ENCODE measurements at places on chromosomes 2 and 18.

DNA sequence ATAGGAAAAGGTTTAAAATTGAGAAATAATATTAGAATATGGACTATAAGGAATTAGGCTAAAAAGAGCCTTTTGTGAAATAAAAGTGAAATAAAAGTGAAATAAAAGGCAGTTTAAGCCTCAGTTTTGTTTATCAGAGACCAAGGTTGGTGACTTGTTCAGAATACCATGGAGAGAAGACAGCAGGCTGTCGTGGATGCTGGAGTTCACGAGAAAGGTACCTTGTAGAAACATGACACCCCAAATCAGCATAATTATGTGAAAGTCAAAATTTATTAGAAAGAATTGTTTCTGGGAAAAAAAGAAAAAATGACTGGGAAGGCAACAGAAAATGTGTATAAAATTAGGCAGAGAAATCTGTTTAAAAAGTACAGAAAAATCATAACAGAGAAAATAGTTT lies 46.5 kb upstream of the SPAG16 start:
- DNase-seq = no peak

- no peak for DNase-seq
These were observed 16.2 kb upstream of the MREG start for GRCh38 chr2:216029416-216030129.

DNA sequence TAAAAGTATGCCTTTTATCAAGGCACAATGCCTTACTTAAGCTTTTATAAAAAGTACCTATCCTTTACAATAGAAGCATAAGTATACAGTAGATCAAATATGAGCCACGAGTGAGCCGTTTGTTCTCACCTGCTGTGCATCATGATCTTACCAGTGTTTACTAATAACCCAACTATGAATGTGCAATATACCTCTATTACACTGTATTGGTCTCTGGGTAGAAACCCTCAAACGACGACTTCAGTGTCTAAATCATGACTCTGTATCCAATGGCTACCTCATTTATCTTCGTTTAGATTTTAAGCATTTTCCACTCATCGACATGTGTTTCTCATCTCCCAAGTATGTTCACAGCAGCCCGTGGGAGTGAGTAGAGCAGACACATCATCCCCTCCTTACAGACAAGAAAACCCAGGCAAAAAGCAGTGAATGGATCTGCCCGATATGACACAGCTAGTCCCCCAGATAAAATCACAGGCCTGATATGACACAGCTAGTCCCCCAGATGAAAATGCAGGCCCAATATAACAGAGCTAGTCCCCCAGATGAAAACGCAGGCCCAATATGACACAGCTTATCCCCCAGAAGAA lies 279.8 kb downstream of the TNS1 start:
- DNase-seq = no peak

DNA sequence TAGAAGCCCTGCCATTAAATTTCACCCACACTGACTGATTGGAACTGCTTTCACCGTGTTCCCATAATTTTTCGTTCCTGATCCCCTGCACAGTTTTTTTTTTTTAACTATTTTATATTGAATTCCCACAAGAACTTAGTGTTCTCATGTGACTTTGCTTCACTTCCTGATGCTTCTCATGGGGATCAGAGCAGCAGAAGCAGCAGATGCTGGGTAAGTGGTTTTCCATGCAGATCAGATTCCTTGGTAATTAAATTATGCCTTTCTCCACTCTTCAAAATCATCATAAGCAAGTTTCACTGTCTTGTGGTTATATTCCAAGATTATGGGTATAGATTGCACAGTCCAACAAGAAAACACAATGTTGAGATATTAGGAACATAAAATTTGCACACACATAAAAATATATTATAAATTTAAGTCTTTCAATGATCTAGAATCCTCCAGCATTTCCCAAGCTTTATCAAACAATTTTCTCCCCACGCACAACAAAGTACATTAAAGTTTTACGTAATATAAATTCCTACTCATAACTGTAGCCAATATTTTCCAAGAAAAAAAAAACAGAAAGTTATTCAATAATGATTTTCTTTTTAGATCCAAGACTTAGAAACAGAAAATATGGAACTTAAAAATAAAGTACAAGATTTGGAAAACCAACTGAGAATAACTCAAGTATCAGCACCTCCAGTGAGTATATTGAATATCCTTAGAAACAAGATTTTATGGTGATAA lies 277.9 kb downstream of the GULP1 start:
- DNase-seq = no peak

DNA sequence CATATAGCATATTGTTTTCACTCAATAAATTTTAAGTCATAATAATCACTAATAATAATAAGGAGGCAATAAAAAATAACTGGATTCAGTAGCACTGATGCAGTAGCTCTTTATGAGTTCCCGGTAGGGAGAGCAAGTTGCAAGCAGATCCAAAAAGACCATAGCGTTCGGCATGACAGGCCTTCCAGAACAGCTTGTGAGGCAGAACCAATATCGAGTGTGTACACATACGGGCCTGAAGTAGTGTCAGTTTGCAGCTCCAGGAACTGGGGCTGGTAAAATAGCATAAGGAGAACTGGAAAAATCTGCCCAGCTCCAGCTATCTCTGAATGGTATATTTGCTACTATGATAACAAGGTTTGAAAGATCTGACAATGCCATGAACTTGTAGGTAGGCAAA lies 1607.8 kb upstream of the PIK3C3 start:
- no peak for DNase-seq

GRCh38 chr18:596288-596881 lies 403 bp upstream of the CLUL1 start:
- DNase-seq = peak; percentile 68

GRCh38 chr2:144686518-144687215 lies 166.7 kb upstream of the ZEB2 start:
- no peak for DNase-seq

- no peak for DNase-seq
These were observed 151.7 kb downstream of the LRRTM4 start for GRCh38 chr2:77370511-77370910.

DNA sequence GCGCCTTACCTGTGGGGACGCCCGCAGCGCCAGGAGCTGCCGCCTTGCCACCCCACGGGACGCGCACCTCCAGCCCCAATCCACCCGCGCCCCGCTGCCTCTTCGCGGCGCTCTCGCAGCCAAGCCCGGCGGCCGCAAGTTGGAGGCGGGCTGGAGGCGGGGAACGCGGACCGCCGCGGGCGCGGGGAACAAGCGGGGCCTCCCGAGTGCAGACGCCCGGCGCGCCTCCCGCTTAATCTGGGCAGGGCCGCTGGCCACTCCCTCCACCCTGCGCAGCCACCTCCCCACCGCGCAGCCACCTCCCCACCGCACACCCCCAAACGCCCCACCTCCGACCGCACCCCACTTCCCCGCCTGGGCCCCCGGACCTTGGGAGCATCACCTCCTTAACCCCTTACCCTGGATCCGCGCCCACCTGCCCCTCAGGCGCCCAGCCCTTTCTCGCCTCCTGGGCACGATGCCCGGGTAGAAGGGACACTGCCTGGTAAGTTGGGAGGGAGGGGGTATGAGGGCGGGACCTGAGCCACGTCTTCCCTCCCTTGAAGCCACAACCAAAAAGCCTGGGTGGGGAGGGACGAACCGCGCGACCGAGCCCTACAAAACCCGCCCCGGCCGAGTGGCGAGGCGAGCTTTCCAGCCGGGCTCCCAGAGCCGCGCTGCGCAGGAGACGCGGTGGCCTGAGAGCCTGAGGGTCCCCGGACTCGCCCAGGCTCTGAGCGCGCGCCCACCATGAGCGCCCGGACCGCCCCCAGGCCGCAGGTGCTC lies at the start of the genes COL4A3 and COL4A4:
Gene COL4A3, plus strand, starts transcription at position 627 of the 765 bp plus-strand sequence. Its CDS starts 103 bp downstream, at position 730.
Gene COL4A4, minus strand, starts transcription at position 208 of the 765 bp plus-strand sequence. CDS start 16,722 bp downstream, outside the sequence.
- peak; percentile 66 for DNase-seq

- no peak for DNase-seq
These were observed 127.3 kb downstream of the MSH2 start for GRCh38 chr2:47530105-47530760.

- DNase-seq = no peak
These were observed 5.3 kb downstream of the NRP2 start for GRCh38 chr2:205687641-205687956.

DNA sequence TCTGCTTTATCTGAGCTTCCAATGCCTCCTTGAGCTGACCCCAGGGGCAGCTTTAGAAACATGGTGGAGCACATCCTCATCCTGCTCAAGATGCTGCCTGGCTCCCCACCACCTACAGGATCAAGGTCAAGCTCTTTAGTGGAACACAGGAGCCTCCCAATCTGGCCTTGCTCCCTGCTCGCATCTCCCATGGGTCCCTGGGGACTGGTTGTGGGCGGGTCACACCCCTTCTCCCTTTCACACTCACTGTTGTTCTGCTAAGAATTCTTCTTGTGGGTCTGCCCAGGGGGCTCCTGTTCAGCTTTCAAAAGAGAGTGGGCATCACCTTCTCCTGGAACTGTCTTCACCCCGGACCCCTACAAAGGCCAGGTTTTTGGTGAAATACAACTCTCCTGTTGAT lies 8.4 kb upstream of the NT5DC4 start:
- no peak for DNase-seq

DNA sequence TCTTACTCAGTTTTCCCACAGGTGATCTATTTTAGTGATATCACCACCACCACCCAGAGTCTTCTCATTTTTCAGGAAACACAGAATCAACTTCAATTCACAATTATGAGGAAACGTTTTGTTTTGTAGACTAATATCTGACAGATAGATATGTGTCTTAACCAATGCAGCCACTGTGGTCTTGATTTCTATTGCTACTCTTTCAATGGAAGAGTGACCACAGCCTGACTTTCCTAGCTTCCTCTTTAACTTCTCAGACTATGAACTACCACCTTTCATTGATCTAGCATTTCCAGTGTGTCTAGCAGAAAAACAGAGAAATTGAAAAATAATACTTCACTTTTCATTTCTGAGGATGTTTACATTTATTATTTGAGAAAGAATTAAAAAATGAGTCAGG lies 20.5 kb downstream of the ADAM17 start:
- DNase-seq = no peak

- DNase-seq = no peak
These were observed 77.7 kb upstream of the APCDD1 start for GRCh38 chr18:10376731-10377130.

DNA sequence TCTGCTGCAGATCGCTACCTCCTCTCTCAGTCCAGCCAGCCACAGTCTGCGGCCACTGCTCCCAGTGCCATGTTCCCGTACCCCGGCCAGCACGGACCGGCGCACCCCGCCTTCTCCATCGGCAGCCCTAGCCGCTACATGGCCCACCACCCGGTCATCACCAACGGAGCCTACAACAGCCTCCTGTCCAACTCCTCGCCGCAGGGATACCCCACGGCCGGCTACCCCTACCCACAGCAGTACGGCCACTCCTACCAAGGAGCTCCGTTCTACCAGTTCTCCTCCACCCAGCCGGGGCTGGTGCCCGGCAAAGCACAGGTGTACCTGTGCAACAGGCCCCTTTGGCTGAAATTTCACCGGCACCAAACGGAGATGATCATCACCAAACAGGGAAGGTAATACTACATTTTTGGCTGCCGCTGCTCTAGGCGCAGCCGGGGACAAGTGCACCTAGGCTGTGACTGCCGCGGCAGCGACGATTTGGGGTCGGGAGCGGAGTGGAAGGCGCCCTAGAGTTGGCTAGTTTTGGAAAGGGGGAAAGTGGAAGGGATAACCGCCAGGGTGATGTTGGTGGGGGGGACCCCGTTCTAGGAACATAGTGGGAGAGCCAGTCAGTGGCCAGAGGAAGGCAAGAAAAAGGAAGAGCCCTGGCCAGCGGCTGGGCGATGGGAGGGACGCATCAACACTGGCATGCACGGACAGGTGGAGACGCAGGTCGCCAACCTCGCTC lies 776 bp downstream of the TBR1 start:
- no peak for DNase-seq

DNA sequence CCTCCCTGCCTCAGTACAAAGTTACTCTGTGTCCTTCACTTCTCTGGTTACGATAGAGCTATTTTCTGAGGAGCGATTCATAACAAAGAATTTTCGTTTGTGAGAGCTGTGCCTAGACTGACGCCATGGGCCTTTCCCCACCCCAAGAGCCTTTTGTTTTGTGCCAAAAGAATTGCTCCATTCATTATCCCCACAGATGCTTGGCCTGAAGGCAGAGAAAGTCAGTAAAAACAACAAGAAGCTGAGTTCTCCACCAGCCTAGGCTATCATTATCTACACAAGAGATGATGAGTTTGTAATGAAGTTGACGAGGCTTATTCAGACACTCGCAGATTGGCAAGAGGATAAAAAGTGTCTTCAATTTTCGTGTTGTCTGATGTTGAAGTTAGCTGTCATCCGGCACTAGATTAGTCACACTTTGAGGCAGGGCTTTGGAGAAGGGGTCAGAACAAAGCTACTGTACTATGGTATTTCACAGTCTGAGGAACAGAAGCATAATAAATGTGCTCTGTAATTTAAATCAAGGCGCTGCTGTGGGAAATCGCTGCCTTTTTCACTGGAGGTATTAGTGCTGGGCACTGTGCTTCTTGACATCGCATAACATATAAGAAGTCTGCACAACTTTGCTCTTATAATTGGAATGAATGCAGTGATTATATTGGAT lies 278.4 kb upstream of the FIGN start:
- no peak for DNase-seq

- no peak for DNase-seq
These were observed 925.5 kb downstream of the SLC4A3 start for GRCh38 chr2:220552790-220553535.

DNA sequence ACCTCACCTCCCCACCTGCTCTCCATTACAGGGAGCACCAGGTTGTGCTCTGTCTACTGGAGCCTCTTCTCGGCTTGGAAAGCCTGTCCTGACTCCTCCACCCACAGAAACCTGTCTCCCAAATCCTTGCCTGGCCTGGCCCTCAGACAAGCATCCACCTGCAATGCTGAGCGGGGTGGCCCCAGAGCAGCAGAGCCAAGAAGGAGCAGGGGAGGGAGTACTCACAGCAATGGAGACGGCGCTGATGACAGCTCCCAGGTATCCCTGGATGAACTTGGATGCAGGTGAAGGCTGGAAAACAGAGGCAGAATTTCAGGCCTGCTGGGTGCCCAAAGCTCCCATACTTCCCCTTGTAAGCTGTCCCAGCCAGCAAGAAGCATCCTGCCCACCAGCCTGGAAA lies 72.8 kb downstream of the SFXN5 start:
- no peak for DNase-seq

DNA sequence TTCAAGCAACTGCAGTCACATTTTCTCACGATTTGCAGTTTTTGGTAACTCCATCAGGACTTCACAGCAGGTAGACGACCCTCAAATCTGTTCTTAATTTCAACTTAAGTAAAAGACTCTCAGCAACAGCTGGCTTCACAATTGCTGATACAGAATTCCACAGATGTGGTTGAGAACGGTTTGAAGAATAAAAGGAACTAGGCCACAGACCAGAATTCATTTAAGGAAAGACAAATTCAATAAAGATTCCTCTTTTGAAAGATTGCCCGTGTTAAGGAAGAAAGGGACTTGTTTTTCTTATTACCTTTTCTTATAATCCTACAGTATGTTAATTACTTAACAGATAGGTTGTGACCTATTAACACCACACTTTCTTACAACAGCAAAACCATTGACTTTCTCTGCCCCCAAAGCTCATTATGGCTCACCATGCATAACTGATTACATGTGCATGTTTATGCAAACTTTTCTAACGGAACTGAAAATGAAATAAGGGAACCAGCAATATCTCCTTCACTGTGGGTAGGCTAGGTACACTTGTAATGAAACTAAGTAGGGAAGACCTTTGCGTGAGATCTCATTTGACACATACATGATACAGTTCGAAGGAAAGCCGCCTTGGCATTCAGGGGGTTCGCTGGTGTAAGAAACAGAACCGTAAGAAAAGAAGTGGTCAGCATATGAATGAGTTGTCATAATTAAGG lies 4.7 kb upstream of the ZNF516 start:
- no peak for DNase-seq

GRCh38 chr2:1910592-1911246 lies 166.4 kb upstream of the PXDN start:
- no peak for DNase-seq

GRCh38 chr2:122249673-122250072 lies 494.2 kb downstream of the TSN start:
- no peak for DNase-seq

- DNase-seq = no peak
These were observed 206.3 kb downstream of the AFF3 start for GRCh38 chr2:99936065-99936464.

Data from H1 (cell line).